Endothelial cell (in vitro differentiated cells): ENCODE measurements at places on chromosomes 4 and X.

- no peak for DNase-seq
Observed at GRCh38 chr4:122906859-122907305, 15.5 kb downstream of the NUDT6 start.

DNA sequence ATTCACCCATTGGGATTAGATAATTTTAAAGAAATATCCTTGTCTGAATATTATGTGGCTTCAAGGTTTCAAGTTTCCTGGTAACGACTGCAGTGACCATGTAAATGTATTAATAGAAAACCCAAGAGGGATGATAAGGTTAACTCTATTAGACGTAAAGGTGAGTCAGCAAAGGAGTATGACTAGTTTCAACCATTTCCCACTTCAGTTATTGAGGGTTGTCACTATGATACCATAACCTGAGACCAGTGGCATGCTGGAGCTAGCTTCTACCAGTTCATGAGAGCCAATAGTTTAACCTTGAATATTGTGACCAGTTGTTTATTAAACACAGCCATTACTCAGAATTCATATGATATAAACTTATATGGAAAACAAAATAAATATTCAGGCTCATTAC lies 270.1 kb downstream of the TMA16 start:
- DNase-seq: no peak

- no peak for DNase-seq
Observed at GRCh38 chr4:150007512-150007911, 70.7 kb upstream of the DCLK2 start.

DNA sequence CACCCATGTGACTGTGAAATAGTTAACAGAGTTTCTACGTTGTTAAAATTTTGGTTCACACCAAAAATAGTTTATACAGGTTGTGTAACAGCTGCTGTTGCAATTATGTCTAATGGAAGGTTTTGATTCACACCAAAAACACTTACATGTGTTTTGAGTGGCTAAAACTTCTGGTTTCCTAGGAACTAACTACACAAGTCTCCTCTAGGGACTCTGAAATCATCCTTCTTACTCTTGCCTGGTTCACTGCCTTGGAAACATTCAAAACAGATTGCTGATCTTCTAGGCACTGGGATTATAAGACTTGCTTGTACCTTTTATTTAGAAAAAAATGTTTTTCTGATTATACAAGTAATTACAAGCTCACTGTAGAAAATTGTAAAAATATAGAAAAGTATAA lies 14.9 kb upstream of the MORC4 start:
- DNase-seq: no peak

- peak; percentile 53 for DNase-seq
Observed at GRCh38 chrX:47540754-47541538, 20.1 kb upstream of the ARAF start.

- no peak for DNase-seq
Observed at GRCh38 chrX:65926095-65927019, 113.5 kb downstream of the VSIG4 start.

DNA sequence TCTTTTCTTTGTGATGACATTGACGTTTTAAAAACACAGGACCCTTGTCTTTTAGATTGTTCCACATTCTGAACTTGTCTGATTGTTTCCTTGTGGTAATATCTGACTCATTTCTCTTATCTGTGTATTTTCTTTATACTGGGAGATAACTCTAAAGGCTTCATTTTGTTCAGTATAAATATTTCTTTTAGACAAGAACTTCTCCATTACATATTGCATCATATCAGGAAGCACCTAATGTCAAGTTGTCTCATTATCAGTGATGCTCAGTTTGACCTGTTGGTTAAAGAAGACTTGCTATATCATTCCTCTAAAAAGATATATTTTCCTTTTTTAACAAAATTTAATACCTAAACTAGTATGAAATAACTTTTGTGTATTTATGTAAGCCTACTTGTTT lies 152.3 kb upstream of the BMP3 start:
- no peak for DNase-seq

DNA sequence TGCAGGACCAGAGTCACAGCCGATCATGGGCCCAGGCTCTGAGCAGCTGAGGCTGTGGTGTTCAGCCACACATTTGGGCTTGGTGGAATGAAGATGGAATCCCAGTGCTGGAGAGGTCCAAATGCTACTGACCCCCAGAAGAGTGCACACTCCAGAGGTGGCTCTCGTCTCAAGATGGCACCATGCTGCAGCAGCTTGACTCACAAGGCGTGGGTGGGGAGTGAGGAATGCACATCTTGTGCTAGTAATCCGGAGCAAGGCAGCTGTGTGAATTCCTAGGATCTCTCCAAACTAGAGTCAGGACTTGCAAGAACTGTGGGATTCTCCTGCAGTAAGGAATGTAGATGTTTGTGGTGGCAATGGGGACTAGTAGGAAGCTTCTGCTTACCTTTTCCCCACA lies 28.7 kb downstream of the RAB28 start:
- no peak for DNase-seq

GRCh38 chr4:84821064-84821463 lies 145.4 kb downstream of the WDFY3 start:
- DNase-seq: no peak

- no peak for DNase-seq
Observed at GRCh38 chr4:94375364-94375763, 32.7 kb upstream of the HPGDS start.

GRCh38 chr4:82481506-82481840 lies 51.1 kb downstream of the ENOPH1 start:
- DNase-seq: no peak

DNA sequence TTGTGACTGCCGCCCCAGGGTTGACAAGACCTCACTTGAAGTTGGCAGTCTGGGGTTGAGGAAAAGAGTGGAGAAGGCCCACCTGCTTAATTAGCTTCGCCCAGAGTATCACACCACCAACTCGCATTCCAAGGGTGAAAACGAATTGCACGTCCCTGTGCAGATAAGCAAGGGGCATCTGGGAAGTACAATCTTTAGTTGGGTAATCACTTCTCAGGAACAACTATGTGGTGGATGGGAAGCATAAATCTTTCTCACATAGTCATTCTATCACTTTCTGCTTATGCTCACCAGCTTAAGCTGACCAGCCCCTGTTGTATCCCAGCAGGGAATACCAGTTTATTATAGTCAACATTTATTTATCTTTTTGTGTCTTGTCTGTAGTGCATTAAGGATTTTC lies 14.3 kb downstream of the SPCS3 start:
- no peak for DNase-seq
